ENCODE measurements at places on chromosomes 12 and 14.
A peak's percentile ranks its signal among the peaks of the same experiment; 100 is the strongest.

GRCh38 chr12:58095002-58095401, 153.6 kb downstream of the ATP23 start:
- no peak for DNase-seq

DNA sequence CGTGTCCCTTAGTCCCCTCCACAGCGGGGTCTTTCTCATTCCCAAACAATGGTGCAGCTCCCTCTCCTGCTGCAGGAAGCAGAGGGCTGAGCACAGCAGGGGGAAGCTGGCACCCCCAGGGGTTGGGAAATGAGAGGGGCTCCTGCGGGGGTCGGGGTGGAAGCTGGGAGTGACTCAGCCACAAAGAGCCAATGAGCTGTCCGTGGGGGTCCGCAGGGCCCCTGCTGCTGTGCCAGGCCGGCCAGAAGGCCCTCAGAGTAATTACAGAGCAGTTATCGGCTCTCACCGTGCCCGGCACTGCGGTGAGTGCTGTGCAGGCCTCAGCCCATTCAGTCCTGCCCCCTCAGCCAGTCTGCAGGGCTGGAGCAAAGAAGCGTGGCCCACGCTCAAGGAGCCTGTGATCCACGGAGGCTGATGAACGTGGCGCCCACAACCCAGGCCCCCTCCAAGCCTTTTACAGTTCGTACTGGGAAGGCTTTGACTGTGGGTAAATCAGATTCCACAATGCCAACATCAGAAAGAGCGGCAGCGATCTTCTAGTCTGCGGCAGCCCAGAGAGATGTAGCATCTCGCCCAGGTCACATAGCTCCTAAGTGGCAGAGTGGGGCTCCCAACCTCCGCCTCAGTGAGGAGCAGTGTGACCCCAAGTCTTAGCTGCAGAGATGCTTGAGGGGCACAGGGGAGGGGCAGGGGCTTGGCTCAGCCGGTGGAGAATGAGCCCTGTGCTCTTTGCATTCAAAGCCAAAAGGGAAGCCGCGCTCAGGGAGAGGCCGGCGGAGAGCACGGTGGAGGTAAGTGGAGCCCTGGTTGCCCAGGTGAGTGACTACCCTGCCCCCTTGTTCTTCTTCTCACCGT, 43.4 kb downstream of the SLC6A12 start:
- no peak for DNase-seq

GRCh38 chr14:56989359-56989758, 179.1 kb upstream of the OTX2 start:
- DNase-seq: no peak

DNA sequence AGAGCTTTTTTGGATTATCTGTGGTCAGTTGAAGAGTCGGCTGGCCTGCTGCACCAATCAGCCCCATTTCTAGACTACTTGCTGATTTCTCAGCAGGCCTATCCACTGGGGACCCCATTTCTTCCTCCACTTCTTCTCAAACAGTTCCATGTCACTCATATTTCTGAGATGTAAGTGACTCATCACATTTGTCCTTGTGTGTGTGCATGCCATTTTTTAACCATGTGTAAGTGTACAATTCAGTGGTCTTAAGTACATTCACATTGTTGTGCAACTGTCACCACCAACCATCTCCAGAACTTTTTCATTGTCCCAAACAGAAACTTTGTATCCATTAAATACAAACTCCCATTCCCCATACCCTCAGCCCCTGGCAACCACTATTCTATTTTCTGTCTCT, 14.2 kb downstream of the TMEM229B start:
- DNase-seq: no peak

- DNase-seq: no peak
Observed at GRCh38 chr12:22518060-22518719, 26.2 kb downstream of the C2CD5 start.

- DNase-seq: no peak
Observed at GRCh38 chr14:95323917-95324316, 4.2 kb upstream of the CLMN start.

- DNase-seq: no peak
Observed at GRCh38 chr14:56057767-56058166, 60.4 kb upstream of the PELI2 start.

DNA sequence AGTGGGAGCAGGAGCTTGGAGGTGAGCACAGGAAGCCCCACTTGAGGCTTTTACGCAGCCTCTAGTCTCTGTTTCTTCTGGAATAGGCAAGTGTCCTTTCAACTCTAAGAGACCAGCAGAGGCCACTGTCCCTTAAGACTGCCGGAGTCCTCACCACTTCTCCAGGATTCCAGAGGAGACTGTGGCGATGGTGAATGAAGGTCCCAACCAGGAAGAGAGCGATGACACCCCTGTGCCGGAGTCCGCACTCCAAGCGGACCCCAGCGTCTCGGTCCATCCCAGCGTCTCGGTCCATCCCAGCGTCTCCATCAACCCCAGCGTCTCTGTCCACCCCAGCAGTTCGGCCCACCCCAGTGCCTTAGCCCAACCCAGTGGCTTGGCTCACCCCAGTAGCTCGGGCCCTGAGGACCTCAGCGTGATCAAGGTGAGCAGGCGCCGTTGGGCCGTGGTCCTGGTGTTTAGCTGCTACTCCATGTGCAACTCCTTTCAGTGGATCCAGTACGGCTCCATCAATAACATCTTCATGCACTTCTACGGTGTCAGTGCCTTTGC, 442 bp downstream of the FLVCR2 start:
- DNase-seq: peak; percentile 80

DNA sequence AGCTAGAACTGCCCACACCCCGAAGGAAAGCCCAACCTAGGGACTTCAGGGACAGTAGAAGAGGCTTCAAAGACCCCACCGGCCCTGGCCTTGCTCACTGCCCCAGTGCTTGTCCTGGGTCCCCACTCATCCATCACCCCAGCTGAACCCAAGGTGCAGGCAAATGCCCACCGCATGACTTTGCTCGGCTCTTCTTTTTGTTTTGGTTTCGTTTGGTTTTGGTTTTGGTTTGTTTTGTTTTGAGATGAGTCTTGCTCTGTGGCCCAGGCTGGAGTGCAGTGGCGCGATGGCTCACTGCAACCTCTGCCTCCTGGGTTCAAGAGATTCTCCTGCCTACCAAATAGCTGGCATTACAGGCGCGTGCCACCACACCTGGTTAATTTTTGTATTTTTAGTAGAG, 9.0 kb downstream of the CCDC85C start:
- no peak for DNase-seq

- peak; percentile 52 for DNase-seq
Observed at GRCh38 chr14:78254911-78255461, 84.8 kb downstream of the NRXN3 start.

DNA sequence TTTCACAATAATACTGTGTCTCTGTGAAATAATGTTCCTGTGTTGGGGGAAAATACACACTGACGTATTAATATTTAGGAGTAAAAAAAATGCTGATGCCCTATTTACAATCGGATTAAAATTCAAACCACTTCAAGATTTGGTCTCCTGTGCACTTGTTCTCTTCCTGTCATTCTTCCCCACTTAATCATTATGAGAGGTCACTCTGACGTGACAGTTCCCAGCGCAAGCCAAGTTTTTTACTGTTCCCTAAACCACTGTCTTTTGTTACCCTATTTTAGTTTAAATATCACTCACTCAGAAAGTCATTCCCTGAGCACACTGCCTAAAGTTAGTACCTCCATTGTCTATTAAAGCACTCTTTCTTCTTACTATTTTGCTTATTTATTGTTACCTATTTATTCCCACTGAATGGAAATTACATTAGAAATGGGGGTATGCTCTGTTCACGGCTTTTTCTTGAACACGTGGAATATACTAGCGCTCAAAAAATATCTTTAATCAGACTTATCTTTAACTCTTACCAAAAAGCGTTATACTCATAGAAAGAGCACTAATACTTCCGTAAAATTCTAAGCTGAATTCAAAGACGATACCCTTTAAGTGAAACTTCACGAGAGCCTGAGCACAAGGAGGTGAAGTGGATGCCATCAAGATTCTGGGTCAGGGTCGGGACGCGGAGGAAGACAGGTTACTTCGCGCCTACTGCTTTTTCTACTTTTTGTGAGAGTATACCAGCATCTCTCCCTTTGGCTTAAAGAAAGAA, 670 bp upstream of the PSMA3 start:
- DNase-seq: peak; percentile 51

DNA sequence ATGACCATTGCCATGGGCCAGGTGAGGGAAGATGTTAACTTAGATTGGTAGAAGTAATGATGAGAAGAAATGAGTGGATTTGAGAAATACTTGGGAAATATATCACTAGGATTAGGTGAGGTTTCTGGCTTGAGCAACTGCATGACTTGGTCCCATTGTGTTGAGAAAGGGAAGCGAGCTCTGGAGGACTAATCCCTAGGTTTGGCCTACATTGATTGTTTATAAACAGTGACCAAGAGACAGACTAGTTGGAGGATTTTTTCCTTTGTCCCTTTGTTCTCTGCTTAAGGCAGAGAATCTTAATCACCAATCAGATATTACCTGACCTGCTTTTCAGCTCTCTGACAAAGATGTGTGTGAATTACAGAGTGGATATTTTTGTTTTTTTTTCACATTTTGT, 100.5 kb downstream of the AEBP2 start:
- no peak for DNase-seq

DNA sequence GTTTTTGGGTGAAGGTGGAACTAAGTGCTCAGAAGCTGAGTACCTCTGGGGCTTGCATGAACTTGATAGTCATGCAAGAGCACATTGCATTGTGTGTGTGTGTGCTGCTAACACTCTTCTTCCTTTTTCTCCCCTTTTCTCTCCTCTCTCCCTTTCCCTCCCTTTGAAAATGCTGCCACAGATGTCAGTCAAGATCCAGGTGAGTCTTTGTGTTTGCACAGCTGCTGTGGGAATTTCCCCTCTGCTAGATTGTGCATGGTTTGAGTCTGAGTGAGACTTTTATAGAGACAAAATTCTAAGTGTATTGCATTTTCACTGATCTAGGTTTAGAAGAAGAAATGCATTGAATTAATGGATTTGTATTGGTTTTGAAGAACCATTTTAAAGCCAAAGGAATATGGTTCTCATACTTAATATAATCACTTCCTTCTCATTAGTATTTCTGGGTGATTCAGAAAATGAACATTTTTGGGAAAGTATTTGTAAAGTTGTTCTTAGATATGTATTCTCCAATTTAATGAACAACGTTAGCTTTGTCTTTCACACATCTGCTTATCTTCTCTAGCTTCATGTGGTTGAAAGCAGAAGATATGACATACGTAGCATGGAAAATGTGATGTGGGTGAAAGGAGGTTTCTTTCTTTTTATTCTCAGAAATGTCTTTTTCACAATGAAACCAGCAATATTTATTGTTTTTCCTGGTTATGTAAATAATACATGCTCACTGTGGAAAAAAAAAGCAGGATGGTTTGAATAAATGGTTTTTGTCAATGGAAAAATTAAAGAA, 108.5 kb downstream of the NRXN3 start:
- DNase-seq: no peak

DNA sequence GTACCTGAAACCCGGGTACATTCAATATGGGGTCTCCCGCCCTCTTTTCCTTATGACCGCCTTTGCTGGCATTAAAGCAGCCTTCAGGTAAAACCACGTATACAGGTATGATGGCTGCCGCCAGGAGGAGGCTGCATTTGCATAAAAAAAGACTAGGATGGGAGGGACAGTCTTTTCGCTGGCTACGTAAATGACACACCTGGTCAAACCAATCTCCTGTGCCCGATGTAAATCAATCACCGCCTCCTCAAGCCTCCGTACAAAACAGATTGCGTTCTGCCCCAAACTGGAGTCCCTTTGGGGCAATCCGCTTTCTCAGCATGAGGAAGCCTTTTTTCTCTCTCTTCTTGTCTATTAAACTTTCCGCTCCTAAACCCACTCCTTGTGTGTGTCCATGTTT, 8.1 kb upstream of the ALDH1L2 start:
- no peak for DNase-seq

GRCh38 chr12:103833095-103833775, 7.8 kb downstream of the NT5DC3 start:
- DNase-seq: no peak

- no peak for DNase-seq
Observed at GRCh38 chr14:24237463-24237955, 4.8 kb downstream of the GMPR2 start.

GRCh38 chr12:21697904-21698630, 40.4 kb upstream of the LDHB start:
- DNase-seq: no peak

GRCh38 chr12:109642506-109643132, 69.0 kb downstream of the MVK start:
- no peak for DNase-seq

DNA sequence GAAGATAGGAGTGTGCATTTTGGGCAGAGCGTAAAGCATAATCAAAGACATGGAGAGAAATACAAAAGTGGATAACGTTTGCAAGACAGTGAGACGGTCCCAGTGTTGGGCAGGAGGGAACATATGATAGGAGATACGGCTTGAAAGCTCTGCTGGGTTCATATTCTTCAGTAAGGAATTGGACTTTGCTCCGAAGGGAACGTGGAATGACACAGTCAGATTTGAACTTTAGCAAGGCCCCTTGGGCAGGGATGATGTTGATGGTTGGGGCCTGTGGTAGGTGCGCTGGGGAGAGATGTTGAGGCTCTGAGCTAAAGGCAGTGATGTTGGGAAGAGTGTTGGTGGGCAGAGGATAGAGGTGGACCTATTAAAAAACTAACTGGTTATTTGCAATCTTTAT, 143.5 kb upstream of the TBX3 start:
- no peak for DNase-seq

- no peak for DNase-seq
Observed at GRCh38 chr14:27945512-27945911, 821.1 kb upstream of the FOXG1 start.

GRCh38 chr14:55138091-55138490, 9.0 kb downstream of the LGALS3 start:
- DNase-seq: no peak

GRCh38 chr14:103501041-103501870, 21.4 kb downstream of the CKB start:
- DNase-seq: no peak

- DNase-seq: no peak
Observed at GRCh38 chr12:116591855-116592637, 32.9 kb downstream of the MAP1LC3B2 start.

DNA sequence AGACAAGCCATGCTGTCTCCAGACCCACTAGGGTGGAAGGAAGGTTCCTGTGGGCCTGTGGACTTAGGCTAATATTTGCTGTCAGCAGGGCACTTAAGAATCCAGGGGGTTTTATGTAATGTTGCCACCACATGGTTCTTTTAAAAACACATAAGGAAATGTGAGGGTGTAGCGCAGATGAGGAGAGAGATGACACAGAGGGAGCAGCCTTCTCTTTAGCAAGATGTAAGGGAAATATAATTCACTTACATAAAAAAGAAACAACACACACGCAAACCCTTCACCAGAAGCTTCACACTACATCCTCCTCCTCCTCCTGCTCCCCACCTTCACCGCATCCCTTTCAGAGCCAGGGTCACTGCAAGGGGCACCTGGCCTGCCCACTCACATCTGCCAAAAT, 4.9 kb upstream of the PIP4K2C start:
- DNase-seq: no peak

DNA sequence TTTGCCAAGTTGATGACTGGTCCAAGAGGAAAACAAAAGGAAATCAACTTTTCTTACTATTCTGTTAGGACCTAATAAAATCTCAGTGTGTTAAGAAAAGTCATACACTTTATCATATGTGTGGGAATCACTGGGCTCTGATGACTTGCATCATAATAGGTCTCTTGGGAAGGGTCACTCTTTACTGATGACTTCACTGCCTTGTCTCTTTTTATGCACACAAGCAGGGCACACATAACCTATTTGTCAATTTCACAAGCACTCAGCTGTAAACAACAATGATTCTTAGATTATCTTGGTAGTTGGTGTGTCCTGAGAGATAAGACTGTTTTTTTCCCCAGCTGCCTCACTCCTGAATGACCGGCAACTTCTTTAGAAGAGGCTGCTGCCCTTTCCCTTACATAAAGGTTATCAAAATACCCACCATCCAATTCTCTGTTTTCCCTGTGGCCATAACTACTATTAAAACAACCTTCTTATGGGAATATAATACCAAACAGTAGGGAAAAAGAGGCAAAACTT, 50.9 kb upstream of the INSM2 start:
- no peak for DNase-seq

Measured in HTR-8/SVneo (cell line).